ENCODE measurements at places on chromosomes 7 and 10.

GRCh38 chr10:86243651-86244155 lies 122.9 kb downstream of the GRID1 start:
- no peak for DNase-seq

- no peak for DNase-seq
Observed at GRCh38 chr10:34713875-34714274, 101.2 kb downstream of the PARD3 start.

- no peak for DNase-seq
Observed at GRCh38 chr10:93445097-93445960, 36.8 kb downstream of the MYOF start.

- no peak for DNase-seq
Observed at GRCh38 chr7:37424995-37425394, 23.7 kb downstream of the ELMO1 start.

DNA sequence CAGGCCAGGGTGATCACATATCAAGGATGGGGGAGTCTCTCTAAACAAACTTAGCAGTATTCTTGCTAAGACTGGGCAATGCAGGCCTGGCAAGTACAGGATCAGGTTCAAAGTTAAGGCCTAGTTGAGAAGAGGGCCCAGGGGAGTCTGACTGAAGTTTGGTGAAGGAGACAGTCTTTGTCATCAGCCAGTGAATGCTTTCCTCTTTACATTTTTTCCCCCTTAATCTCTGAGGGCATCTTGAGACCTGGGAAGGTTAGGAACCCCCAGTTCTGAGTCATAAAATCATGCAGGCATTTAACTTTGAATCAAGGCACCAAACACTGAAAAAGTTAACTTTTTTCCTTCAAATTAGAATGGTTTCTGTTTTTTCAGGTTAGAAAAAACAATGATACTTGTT lies 311.5 kb downstream of the REEP3 start:
- DNase-seq = no peak

DNA sequence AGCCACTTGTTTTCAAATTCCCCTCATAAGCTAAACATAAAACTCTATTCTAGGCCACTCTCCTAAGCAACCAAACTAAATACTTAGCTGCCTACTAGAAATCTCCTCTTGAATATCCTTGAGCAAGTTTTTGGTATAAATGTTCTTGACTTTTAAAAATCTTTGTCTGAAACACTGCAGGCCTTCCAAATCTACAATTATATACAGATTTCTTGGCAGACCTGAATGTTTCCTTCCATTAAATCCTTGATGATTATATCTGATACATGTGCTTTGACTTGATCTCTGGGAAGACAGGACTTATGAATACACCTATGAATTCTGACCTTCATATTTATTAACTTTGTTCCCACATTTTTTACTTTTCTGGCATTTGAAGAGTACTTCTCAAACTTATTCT lies 314.5 kb downstream of the CACNA2D1 start:
- DNase-seq = no peak

GRCh38 chr10:62456611-62457101 lies 82.5 kb downstream of the ZNF365 start:
- DNase-seq = no peak

GRCh38 chr7:157977717-157978496 lies 609.7 kb downstream of the PTPRN2 start:
- DNase-seq = no peak

- DNase-seq = no peak
Observed at GRCh38 chr10:98908868-98909267, 326.8 kb downstream of the HPSE2 start.

- DNase-seq = no peak
Observed at GRCh38 chr10:806451-807162, 117.1 kb upstream of the DIP2C start.

DNA sequence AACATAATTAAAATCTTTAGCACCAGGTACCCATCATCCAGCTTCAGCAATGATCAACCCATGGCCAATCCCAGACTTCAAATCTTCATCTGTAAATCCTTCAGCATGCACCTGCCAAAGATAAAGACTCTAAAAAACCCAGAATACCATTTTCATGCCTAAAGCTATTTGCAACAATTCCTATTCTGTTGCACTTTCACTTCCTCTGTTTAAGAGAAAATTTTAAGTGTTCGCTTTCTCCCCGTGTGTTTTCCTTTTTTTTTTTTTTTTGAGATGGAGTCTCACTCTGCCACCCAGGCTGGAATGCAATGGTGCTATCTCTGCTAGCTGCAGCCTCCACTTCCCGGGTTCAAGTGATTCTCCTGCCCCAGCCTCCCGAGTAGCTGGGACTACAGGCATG lies 31.8 kb upstream of the HTR5A start:
- no peak for DNase-seq

- no peak for DNase-seq
Observed at GRCh38 chr10:129935102-129935866, 28.8 kb downstream of the EBF3 start.
